ENCODE measurements at places on chromosomes 16 and 17.

DNA sequence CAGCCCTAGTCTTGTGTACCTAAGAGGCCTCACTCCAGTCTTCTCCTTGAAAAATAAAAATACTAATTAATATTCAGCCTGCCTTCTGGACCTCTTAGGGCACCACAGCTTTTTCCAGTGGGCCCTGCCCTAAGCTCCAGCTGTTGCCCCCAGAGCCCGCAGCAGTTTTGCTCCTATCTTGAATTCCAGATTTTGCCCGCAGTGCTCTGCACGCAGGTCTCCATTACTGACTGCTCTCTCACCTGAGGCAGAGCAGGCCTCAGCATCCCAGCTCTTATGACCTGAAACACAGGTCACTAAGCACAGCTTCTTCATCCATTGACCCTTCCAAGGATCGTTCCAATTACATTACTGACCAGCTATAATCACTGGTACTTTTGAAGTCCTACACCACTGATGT is 28.4 kb upstream of the NAGLU start:
- H3K4me1 ChIP-seq = peaks cover 37% of the 10 kb centered on the region
- no peak overlapping the region for H3K4me3 ChIP-seq
- no peak overlapping the region for H3K27ac ChIP-seq
- H3K27me3 ChIP-seq = no peaks in the 10 kb centered on the region
- peaks cover 9% of the 10 kb centered on the region for H3K36me3 ChIP-seq

GRCh38 chr16:9258423-9259051 is 167.1 kb downstream of the HAPSTR1 start:
- no peaks in the 10 kb centered on the region for H3K4me1 ChIP-seq
- no peaks in the 10 kb centered on the region for H3K36me3 ChIP-seq
- H3K27me3 ChIP-seq = no peaks in the 10 kb centered on the region

- H3K27me3 ChIP-seq = no peaks in the 10 kb centered on the region
- peaks cover 5% of the 10 kb centered on the region for H3K36me3 ChIP-seq
- peaks cover 4% of the 10 kb centered on the region for H3K4me1 ChIP-seq
- H3K27ac ChIP-seq = no peak overlapping the region
- no peak for DNase-seq
Observed at GRCh38 chr17:47701608-47702007, 7.6 kb downstream of the TBKBP1 start.

DNA sequence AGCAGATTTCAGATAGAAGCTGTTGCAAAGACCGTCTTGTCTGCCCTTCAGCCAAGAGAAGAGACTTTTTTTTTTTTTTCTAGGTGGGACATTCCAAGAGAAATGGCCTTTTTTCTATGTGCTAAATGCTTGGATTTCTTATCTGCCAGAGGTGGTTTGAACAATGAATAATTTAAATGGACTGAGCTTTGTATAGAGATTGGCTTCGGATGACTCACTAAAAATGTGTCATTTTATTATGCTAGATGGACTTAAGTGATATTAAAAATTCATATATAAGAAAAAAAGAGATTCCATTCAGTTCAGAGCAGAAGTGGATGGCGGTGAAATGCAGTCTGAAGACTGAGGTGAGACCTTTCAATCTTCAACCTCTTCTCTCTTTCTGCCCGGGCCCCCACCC is 58.4 kb downstream of the MEAK7 start:
- no peak overlapping the region for H3K4me3 ChIP-seq
- no peak overlapping the region for H3K27ac ChIP-seq
- H3K36me3 ChIP-seq = no peaks in the 10 kb centered on the region
- H3K27me3 ChIP-seq = no peaks in the 10 kb centered on the region

- H3K4me3 ChIP-seq = no peak overlapping the region
- no peak for DNase-seq
- H3K36me3 ChIP-seq = peaks cover 3% of the 10 kb centered on the region
- peaks cover 20% of the 10 kb centered on the region for H3K4me1 ChIP-seq
Observed at GRCh38 chr16:11738742-11739544, 3.7 kb downstream of the TXNDC11 start.

DNA sequence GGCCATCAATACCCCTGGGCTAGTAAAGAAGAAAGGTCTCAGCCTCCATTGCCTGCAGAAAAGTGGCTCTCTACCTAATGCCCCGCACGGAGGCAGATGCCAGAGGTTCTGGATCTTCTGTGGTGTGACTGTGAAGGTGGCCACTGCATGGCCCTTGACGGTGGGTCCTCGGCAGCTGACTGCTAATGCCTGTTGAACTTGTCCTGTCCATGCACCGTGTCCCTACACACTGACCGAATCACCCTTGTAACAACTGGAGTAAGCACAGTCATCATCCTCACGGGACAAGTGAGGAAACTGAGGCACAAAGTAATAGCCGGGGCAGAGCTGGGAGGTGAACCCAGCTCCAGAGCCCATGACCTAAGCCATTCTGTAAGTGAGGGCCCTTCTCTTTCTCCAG is 48.8 kb downstream of the MYH11 start:
- H3K27ac ChIP-seq = peak overlapping the region; percentile 96
- peak overlapping the region; percentile 22 for H3K4me3 ChIP-seq
- H3K36me3 ChIP-seq = peaks cover 9% of the 10 kb centered on the region
- no peak for DNase-seq

DNA sequence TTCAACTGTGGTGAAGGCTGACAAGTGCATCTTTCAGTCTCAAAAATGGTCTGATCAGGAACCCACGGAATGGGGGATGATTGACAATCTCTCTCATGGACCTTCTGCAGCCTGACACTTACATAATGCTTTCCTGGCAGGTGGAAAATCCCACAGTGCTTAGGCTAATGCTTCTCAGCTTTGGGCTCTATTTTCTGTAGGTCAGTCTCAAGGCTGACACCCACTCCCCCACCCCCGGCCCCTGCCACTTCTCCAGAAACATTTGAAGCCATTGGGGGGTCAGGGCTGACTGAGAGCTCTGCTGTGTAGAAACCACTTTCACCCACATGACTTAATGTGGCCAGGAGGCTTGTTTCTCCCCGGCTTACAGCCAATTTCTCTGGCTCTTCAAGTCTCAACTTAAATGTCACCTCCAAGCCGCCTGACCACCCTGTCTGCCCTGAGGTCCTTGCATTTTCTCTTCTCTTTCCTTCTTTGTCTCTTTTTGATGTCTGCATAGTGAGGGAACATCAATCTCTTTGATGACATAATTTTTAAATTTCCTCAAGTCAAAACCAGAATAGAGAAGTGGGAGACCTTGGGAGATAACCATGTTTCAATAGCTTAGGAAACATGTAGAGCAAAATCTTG is 16.7 kb upstream of the IRF8 start:
- no peak overlapping the region for H3K27ac ChIP-seq
- no peak for DNase-seq
- H3K36me3 ChIP-seq = no peaks in the 10 kb centered on the region
- H3K4me1 ChIP-seq = no peaks in the 10 kb centered on the region
- no peaks in the 10 kb centered on the region for H3K27me3 ChIP-seq

DNA sequence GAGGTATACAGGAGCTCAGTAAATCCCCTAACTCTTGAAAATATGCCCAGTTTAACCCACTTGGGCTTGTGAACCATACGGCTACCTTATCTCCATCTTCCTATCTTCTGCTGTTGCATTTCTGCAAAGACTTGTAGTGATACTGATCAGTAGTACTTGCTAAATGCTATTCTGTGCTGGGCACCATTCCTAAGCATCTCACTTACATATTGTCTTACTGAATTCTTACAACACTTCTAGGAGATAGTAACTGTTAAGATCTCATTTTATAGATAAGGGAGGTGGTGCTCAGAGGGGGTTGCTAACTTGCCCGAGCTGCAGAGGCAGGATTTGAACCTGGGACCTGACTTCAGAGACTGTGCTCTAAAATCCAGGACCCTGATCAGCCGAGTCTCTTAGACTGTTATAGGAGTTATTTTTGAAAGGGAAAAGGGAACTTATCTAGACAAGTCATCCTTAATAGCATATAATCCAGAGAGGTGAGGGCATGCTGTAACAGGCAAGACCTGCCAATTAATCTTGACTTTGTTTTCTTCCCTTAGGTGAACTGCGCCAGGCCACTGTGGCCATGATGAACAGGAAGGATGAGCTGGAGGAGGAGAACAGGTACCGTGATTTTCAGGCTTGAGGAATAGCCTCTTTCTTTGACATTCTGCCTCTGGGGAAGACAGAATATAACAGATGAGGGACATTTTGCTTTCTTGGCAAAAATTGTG is 149.7 kb downstream of the SNX29 start:
- H3K27ac ChIP-seq = no peak overlapping the region
- H3K4me3 ChIP-seq = no peak overlapping the region
- no peaks in the 10 kb centered on the region for H3K27me3 ChIP-seq
- H3K36me3 ChIP-seq = peaks cover 3% of the 10 kb centered on the region
- no peaks in the 10 kb centered on the region for H3K4me1 ChIP-seq

GRCh38 chr16:5220705-5221104 is 123.1 kb upstream of the EEF2KMT start:
- no peak overlapping the region for H3K4me3 ChIP-seq
- H3K27ac ChIP-seq = no peak overlapping the region
- no peaks in the 10 kb centered on the region for H3K27me3 ChIP-seq
- no peaks in the 10 kb centered on the region for H3K36me3 ChIP-seq
- DNase-seq = no peak

DNA sequence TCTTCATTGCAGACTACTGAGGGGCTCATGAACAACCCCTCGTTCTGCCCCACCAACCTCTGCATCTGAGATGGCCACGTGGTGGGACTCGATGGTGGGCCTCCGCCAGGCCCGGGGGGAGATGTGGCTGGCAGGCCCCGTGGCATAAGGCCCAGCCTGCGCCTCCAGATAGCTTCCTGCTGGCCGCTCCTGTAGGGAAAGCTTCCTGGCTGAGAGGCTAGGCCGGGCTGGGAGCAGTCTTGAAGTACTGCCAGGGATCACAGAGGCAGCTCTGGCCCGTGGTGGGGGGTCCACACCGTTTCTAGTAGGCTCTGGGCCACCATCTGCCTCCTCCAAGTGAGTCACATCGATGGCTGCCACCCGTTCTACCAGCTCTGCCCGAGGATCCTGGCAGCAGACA is 7.6 kb downstream of the CAMKK1 start:
- H3K4me3 ChIP-seq = no peak overlapping the region
- peaks cover 24% of the 10 kb centered on the region for H3K4me1 ChIP-seq
- no peak for DNase-seq
- H3K27ac ChIP-seq = no peak overlapping the region
- no peaks in the 10 kb centered on the region for H3K27me3 ChIP-seq
- no peaks in the 10 kb centered on the region for H3K36me3 ChIP-seq

GRCh38 chr17:78903101-78903779 is at the start of gene CEP295NL:
TSS of gene CEP295NL (minus strand) at chr17:78903201. CDS start at chr17:78901828, 1,373 bp downstream.
- peaks cover 12% of the 10 kb centered on the region for H3K36me3 ChIP-seq
- no peaks in the 10 kb centered on the region for H3K27me3 ChIP-seq
- H3K27ac ChIP-seq = no peak within 1 kb of the TSS

DNA sequence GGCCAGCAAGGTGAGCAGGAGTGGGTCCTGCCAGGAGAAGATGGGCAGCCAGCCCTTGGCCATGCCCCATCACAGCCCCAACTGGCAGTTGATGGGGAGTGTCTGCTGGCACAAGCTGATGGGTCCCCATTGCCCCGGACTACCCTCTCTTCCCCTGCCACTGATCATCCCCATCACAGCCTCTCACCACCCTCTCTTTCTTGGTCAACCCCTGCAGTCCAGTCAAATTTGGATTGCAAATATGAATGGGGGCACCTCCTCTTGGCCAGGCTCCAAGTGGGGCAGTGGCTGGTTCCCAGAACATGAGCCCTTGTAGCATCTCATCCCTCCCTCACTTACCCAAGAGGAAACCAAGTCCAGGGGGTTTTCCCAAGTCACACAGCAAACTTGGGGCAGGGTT is 17.4 kb downstream of the SEZ6 start:
- no peak overlapping the region for H3K4me3 ChIP-seq
- H3K4me1 ChIP-seq = no peaks in the 10 kb centered on the region
- no peak for DNase-seq
- H3K27me3 ChIP-seq = no peaks in the 10 kb centered on the region

- no peaks in the 10 kb centered on the region for H3K27me3 ChIP-seq
- H3K4me1 ChIP-seq = no peaks in the 10 kb centered on the region
- H3K27ac ChIP-seq = no peak overlapping the region
- DNase-seq = no peak
- no peak overlapping the region for H3K4me3 ChIP-seq
- no peaks in the 10 kb centered on the region for H3K36me3 ChIP-seq
Observed at GRCh38 chr17:39899215-39899614, 19.2 kb downstream of the GSDMB start.

Data from thoracic aorta (tissue), 2 donors.